RCC 7860 (cell line): ENCODE measurements at places on chromosomes 5 and 9.

DNA sequence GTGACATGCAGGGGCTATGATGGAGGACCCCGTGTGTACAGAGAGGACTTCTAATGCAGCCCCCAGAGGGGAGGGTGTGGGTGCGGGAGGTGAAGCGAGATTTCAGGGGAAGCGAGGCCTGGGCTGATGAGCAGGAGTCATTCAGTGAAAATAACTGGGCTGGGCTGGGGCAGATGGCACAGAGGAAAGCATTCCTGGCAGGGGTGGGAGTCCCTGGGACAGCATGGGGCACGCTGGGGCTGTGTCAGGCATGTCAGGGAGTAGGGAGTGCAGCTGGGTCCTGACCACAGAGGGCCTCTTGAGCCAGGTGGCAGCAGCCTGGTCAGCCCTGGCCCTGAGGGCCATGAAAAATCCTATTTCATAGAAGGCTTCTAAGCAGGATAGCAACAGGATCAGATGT, 36.6 kb downstream of the COL15A1 start:
- no peak for DNase-seq

GRCh38 chr9:35680331-35681105, 6.8 kb downstream of the CA9 start:
- DNase-seq, result no peak

GRCh38 chr9:86902991-86903733, 44.1 kb downstream of the GAS1 start:
- DNase-seq, result no peak

DNA sequence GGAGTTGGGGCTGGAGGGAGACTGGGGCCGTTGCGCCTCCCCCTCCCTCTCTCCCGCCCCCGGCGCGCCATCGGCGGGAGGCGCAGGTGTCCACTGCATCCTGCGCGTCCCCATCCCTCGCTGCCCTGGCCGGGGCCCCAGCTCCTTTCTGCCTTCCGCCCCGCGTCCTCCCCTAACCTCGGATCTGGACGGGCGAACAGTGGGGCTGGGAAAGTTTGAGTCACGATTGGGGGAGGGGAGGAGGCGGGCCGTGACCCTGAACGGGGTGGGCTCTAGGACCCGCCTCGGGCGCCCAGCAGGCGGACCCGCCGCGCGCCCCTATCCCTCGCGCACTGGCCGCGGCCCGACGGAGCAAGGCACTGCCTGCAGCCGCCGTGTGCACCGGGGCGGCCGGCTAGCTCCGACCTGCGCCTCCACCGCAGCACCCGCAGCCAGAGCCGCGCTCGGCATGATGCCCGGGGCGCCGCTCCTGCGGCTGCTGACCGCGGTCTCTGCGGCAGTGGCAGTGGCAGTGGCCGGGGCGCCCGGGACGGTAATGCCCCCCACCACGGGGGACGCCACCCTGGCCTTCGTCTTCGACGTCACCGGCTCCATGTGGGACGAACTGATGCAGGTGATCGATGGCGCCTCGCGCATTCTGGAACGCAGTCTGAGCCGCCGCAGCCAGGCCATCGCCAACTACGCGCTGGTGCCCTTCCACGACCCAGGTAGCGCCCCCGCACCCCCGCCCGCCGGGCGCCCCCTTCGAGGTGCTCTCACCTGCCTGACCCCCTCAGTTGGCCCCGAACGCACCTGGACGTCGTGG, at the start of gene HMCN2:
TSS of gene HMCN2 (plus strand) at position 330 of the 805 bp plus-strand sequence. CDS start at position 449, 119 bp downstream.
- DNase-seq, result no peak

- no peak for DNase-seq
Observed at GRCh38 chr5:57219386-57219785, 45.5 kb downstream of the GPBP1 start.

DNA sequence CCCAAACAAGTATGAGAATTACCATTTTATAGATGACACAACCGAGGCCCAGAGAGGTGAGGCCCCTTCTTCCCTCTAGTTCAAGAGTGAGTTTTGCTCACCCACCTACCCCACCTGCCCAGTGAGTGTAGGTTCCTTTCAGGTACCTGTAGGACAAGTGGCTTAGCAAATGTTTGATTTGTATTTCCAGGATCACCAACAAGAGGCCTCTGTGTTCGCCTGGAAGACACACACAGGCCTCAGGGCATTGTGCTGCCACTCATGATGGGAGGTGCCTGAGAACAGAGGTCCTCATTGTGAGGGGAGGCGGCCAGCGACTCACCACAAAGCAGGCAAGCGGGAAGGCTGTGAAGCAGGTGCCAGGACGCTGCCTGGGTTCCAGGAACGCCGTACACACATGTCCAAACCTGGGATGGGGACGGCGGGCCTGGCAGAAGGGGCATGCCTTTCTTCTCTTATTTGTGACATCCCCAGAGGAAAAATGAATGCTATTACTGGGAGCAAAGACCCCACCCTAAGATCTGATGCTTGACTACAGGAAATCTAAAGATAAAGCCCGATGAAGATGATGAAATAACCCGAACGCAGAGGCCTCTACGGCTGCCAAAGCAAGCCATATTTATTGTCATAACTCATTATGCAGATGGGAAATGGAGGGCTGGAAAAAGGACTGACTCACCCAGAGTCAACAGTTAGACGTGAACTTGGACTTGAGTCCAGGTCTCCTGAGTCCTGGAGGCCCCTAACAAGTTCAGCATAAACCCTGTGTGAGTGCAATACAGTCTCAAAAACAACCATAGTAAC, 60.2 kb upstream of the SLC25A51 start:
- peak; percentile 67 for DNase-seq

DNA sequence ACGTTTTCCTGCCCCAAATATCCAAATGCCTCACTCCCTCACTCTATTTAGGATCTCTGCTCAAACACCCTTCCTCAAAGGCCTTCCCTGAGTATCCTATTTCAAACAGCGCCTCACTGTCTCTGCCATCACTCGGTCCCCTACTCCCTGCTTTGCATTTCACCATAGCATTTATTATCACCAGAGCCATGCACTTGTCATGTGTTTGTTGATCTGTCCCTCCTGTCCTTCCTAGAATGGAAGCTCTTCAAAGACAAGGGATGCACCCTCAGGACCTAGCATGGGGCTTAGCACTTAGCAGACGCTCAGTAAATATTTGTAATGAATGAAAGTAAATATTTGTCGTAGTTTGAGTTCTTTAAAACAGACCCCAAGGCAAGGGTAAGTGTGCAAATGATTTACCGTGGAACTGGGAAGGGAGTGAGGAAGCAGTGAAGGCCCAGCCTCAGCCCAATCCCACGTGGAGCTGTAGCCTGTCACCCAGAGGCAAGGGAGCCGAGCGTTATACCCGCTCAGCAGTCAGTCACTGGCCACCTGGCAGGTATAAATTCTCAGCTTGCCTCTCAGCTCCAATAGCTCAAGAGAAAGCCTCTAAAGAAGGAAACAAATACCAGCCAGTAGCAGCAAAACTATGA, 97.7 kb upstream of the KIF2A start:
- DNase-seq, result no peak

- no peak for DNase-seq
Observed at GRCh38 chr5:152501294-152501693, 96.2 kb upstream of the NMUR2 start.

GRCh38 chr5:118314931-118315330, 673.4 kb downstream of the DTWD2 start:
- DNase-seq, result no peak

DNA sequence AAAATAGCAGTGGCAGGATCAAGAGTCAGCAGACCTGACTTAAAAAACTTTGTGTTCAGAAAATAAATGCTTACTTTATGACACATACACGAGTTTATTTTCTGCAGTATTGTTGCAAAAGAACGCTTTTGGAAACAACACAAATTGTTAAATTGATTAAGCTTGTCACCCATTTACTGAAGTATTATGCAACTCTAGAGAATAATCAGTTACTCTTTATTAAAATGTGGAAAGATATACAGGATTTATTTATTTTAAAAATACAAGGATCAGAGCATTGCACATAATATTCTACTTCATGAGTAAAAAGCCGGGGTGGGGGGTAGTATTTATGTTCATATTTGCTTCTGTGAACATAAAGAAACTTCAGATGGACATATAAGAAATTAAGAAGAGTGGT, 20.0 kb downstream of the FYB1 start:
- no peak for DNase-seq

- DNase-seq, result no peak
Observed at GRCh38 chr9:33264003-33264472, 470 bp downstream of the BAG1 start.

GRCh38 chr9:114065304-114065703, 12.8 kb downstream of the AMBP start:
- no peak for DNase-seq

DNA sequence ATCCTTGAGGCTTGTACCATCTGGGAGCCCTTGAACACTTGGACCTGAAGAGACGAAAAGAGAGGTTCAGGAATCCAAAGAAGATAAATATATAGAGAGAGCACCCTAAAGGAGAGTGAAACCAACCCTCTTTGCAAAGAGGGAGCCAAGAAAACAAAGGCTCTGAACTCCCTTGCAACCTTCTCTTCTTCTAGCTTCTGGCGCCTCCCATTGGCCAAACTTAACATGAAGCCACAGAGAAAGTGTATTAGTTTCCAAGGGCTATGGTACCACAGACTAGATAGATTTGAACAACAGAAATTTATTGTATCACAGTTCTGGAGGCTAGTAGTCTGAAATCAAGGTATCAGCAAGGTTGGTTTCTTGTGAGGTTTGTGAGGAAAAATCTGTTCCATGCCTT, 175.1 kb downstream of the HCN1 start:
- peak; percentile 29 for DNase-seq

DNA sequence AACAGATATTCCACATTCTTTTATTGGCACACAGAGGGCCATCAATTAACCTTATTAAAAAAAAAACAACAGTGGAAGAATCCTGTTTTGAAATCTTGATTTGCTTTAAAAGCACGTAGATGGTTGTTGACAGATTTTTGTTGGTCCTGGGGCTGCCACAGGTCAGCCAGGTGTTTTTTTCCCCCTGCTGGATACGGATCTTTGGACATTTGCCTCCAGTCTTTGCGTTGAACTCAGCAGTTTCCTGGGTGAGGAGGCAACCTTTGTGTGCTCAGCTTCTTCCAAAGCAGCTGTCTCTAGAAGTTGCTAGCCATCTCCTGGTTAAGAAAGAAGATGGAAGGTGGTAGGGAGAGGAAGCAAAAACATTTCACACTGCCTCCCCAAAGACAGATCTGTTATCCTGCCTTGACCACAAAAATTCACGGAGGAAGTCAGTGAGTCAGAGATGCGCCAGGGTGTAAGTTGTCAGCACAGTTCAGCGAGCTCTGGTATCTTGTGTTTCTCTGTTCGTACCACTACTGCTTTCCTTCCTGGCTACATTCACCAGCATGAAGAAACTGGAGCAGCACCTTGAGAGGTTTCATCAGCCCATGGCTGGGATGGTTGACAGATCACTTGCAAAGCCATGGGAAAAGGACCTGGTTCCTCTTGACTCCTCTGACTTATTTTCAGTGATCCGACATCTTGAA, 207.3 kb downstream of the ARHGAP26 start:
- DNase-seq, result peak; percentile 92

DNA sequence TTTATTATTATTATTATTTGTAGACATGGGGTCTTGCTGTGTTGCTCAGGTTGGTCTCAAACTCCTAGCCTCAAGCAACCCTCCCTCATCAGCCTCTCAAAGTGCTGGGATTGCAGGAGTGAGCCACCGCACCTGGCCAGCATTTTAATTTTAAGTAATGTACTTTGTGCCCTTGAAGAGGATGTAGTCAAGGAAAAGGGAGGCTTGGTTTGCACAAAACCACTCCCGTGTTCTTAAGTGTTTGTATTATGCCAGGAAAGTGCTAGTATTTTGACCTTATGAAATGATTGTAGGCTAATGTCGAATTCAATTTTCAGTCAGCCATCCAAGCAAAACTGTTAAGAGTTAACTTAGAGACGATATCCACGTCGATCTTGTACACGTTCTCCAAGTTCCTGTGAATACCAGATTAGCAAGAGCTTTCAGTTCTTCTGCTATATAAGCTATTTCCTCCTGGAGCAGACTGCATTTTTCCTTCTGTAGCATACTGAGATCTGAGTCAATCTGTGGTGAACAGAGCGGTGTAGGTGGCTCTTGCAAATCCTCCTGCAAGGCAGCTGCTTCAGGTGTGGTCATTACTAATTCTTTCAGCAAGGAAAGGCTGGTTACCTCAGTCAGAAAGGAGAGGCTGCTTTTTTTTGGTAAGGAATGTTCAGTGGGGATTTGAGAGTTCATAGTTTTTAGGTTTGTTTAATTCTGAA, 23.7 kb downstream of the CCDC171 start:
- DNase-seq, result no peak

GRCh38 chr9:135183528-135184180, 96.2 kb downstream of the OLFM1 start:
- no peak for DNase-seq

GRCh38 chr5:121870489-121870888, 18.8 kb downstream of the FTMT start:
- DNase-seq, result no peak
